AG20443 (cell line): ENCODE measurements at places on chromosomes 12 and 14.

DNA sequence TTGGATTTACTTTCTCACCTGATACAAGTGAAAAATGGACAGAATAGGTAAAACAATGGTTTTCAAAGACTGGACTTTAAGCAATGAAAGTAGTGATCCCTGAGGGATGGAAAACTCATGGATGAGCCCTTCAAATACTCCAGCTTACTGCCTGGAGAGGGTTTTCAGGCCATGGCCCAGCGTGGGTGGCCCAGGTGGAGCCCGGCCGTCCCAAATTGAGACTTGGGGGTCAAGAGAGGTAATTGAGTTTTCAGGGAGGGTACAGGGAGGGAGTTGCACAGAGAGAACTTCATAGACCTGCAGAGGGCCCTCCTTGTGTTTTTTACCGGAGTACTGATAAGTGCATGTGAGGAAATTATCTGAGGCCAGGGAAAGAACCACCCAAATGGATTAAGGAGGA, 37.2 kb downstream of the RAN start:
- no peak for DNase-seq

GRCh38 chr12:7089196-7089871, 2.9 kb downstream of the C1R start:
- no peak for DNase-seq

- no peak for DNase-seq
Observed at GRCh38 chr12:101695706-101696105, 1.7 kb upstream of the CHPT1 start.

GRCh38 chr12:122073815-122074214, 4.7 kb upstream of the MLXIP start:
- DNase-seq, result no peak

- no peak for DNase-seq
Observed at GRCh38 chr12:49932023-49932422, 18.5 kb upstream of the AQP2 start.

- DNase-seq, result peak; percentile 55
Observed at GRCh38 chr12:123896767-123897166, 75.9 kb downstream of the CCDC92 start.

DNA sequence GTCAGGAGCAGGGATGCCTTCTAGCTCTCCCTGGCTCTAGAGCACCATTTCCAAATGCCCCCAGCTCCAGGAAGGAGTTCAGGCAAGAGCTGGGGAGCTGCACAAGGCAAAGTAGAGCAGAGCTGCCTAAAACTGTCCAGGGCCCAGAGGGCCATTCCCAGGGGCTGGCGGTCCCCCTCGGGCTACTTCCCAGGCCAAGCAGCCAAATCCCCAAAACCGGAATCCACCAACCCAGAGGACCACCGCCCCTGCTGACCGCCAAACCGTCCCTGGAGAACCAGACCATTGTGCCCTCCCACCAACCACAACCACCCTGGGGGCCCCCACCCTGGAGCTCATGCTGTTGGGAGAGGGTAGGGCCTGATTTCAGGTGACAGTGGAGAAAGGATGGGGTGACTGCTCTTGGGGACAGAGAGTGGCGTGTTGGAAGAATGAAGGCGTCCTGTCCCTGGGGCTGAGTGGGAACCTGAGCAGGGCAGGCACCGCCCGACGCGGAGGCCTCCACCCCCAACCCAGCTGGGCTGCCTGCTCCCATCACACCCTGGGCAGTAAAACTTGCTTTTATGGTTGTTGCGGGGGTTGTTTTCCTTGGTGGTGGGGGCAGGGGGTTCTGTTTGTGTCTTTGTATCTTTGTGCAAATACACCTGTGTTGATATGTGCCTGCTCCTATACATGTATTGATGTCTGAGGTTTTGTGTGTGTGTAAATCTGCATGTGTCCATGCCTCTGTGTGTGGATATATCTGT, 24.0 kb upstream of the KRT78 start:
- no peak for DNase-seq

GRCh38 chr12:124436366-124436765, 131.0 kb downstream of the NCOR2 start:
- peak; percentile 54 for DNase-seq

DNA sequence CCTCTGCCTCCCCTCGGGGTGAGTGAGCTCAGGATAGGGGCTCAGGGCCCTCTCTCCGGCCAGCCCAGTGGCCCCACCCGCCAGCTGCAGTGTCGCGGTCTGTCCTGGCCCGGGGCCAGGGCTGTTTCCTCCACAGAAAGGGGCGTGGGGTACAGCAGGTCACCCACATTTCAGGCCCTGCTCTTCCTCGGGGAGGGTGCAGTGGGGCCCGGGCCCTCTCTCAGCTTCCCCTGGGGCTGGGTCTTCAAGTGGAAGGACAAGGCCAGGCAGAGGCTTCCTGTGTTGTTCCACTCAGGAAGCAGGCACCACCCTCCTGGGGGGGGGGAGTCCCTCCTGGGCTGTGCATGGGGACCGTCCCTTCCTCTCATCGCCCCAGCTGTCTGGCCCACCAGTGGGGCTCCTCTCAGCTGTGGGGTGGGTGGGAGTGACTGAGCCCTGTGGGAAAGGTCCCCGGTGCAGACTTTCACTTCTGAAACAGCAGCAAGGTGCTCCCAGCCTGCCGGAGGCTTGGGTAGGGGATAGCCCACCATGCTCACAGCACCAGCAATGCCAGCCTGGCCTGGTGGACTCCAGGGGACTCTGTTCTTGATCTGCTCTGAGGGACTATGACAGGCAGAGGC, 3.7 kb downstream of the GPR132 start:
- DNase-seq, result no peak

DNA sequence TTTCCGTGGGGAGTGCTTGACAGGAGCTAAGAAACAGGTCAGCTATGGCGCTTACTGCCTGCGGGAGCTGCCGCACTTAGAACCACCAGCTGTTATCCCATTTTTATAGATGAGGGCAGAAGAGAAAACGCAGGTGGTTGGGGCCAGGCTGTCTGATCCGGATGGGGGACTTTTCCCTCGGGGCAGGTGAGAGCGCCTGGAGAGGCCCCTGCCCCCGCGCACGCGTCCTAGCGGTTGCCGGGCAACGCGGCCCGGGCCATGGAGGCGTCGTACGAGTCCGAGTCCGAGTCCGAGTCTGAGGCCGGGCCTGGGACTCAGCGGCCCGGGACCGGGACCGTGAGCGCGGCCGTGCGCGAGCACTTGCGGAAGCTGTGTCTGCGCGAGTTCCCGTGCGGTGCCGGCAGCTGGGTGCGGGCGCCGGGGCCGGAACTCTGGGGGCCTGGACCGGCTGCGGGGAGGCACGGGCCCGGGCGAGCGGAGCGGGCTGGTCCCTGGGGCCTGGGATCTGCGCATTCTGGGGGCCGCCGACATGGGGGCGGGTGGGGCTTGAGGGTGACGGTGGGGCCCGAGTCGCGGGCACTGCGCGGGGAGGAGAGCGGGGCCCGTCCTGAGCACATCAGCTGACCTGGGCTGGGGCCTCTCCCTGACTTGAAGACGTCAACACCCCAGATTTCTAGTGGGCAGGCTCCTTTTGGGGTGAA, at the start of gene LRRC43:
Gene LRRC43 (plus strand): TSS at position 237 of the 701 bp plus-strand sequence. CDS start 22 bp downstream, at position 259.
- peak; percentile 84 for DNase-seq

DNA sequence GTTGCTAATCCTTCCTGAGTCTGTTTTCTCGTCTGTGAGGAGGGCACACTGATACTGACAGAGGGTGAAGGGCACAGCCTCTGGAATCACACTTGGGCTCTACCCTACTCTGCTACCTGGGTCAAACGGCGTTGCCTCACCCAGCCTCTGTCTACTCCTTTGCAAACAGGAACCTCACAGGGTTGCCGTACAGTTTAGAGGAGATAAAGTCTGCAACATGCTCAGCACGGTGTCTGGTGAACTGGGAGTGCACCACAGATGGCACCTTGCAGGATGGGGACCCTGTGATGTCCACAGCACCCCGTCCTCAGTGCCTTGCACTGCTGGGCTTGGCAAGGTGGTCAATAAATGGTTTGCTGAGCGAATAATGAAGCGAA, 38.3 kb downstream of the TESC start:
- no peak for DNase-seq

- DNase-seq, result no peak
Observed at GRCh38 chr14:54221971-54222370, 174.8 kb upstream of the CDKN3 start.

GRCh38 chr12:79415321-79415720, 275.4 kb downstream of the PAWR start:
- DNase-seq, result no peak

GRCh38 chr14:41868396-41868795, 261.7 kb downstream of the LRFN5 start:
- no peak for DNase-seq

- no peak for DNase-seq
Observed at GRCh38 chr14:106622200-106622745, 1095.9 kb downstream of the TMEM121 start.

DNA sequence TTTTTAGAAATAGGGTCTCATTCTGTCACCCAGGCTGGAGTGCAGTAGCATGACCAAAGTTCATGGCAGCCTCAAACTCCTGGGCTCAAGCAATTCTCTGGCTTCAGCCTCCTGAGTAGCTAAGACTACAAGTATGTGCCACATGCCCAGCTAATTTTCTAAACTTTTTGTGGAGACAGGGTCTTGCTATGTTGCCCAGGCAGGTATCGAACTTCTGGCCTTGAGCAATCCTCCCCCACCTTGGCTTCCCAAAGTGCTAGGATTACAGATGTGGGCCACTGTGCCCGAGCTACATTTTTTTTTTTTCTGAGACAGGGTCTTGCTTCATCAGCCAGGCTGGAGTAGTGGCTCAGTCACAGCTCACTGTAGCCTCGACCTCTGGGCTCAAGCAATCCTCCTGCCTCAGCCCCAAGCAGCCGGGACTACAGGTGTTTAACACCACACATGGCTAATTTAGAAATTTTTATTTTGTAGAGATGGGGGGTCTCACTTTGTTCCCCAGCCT, 7.1 kb downstream of the PPP4R3A start:
- no peak for DNase-seq

DNA sequence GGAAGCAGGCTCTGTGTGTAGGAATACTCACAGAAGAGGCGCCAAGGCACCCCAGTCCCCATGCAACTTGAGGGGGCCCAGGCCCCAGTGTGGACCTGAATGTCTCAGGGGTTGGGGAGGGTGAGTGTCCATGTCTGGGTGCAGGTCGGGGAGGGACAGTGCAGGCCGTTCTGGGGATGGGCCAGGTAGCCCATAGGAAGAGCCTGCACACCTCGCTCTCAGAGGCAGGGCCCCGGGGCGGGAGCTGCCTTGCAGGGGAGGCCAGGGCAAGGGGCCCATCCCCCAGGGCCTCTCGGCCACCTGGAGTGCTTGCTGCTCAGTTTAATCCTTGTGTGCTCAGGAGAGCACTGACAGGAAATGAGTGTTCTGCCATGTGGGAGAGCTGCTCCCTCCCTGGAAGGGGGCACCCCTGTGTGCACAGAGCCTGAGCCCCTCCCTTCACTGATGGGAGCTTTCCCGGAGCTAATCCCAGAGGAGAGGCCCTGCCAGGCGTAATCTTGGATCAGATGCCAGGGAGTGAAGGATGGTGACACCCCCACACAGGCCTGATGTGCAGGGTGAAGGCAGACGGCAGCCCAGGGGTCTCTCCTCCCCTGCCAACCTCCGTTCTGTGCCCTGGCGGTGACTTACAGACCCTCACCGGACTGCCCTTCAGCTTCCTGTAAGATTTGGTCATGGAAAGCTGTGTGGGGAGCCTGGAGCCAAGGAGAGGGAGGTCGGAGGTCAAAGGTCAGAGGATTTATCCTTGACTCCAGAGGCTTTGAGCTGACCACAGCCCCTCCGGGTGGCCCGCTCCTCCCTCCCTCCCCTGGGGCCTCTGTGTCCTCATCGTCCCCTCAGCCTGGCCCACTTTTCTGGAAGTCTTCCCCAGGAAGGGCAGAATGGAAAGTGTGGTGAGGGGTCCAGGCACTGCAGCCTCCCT, 24.4 kb upstream of the FBRSL1 start:
- DNase-seq, result no peak

GRCh38 chr14:80419769-80420168, 208.5 kb upstream of the DIO2 start:
- DNase-seq, result no peak

DNA sequence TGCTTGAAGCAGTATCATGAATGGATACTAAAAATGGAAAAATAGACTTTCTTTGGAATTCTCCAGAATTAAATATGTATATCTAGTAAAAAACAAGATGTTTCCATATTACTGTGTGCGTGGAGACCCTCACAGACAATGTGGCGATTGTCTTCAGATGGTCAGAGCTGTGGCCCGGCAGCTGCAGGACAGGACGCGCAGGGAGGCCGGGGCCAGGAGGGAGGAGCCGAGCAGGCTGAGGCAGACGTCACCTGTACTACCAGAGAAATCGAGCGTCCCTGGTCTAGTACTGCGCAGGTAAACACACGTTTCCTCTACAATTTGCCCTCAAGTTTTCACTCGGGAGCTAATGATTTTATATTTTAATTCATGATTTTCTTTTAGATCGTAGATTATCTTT, 22.8 kb downstream of the DDX51 start:
- DNase-seq, result no peak

GRCh38 chr12:80411787-80412186, 32.2 kb upstream of the PTPRQ start:
- no peak for DNase-seq

DNA sequence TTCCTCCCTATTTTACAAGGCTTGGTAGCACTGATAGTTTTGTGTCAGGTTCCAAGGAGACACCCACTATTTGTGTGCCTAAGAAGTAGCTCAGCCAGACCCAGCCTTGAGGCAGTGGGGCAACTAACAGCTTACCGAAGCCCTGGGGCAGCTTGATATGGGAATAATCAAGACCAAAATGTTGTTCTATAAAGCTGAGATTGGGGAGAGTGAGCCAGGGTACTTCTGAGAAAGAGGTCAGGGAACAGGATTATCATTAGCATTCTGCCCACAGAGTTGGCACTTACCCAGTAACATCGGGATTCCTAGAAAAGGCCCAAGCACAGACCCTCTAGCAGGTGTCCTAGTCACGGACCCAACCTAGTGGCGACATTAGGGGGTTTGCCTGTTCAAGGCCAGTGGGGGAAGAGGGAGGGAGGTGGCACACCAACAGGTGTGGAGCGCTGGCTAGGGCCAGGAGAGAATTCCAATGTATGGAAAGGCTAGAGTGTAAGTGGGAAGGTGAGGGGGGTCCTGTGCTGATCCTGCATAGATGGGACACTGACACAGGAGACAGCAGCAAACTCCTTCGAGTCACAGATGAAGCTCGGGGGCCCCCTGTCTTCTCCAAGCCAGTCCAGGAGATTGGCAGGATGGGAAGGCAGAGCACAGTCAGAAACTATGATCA, 4.9 kb downstream of the PPP1R3E start:
- DNase-seq, result no peak

GRCh38 chr12:95231190-95231589, 13.6 kb downstream of the VEZT start:
- no peak for DNase-seq

GRCh38 chr14:54253195-54253947, 143.4 kb upstream of the CDKN3 start:
- peak; percentile 67 for DNase-seq

DNA sequence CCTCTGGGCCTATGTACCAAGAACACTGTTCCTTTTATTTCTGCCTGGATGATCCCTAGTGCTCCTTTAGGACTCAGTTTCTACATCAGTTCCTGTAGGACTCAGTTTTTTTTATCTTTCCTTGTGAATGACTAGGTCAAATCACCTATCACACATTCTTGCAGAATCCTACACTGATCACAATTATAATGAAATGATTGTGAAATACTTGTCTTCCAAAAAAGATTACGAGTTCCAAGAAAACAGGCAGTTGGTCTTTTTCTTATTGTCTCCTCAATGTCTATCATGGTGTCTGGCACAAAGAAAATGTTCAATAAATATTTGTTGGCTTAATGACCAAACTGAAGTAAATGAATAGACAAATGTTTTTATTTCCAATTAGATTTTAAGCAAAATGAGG, 95.5 kb upstream of the GARIN6 start:
- no peak for DNase-seq

- DNase-seq, result no peak
Observed at GRCh38 chr14:100243020-100243419, 4.1 kb downstream of the YY1 start.

GRCh38 chr12:25384038-25384892, 133.5 kb upstream of the KRAS start:
- DNase-seq, result no peak
